Cortex of kidney (tissue), 1 donor: ENCODE measurements at places on chromosomes 7 and 10.

GRCh38 chr7:98802088-98802780 lies 67.6 kb downstream of the TMEM130 start:
- DNase-seq: no peak

DNA sequence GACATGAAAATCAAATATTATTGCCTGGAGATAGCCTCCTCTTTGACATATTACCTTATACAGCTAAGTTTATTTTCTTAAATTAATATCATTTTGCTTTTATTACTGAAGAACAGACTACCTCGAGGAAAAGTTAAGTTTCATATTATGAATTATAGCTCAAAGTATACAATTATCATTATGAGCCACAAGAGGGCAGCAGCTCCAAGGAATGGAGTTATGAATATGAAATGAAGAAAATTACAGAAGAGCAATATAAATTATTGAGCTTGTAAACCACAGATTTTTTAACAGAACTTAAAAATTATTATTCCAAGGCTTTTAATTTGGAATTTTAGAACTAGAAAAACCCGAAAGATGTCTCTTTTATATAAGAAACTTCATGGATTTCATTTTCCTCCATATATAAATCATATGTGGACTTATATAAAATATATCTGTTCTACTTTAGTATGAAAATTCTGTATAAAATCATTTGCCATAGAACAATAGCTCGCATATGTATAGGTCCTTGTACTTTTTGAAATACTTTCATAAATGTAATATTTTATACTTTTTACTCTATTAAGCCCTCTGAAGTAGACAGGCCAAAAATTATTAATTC lies 40.1 kb downstream of the IQUB start:
- DNase-seq: no peak

DNA sequence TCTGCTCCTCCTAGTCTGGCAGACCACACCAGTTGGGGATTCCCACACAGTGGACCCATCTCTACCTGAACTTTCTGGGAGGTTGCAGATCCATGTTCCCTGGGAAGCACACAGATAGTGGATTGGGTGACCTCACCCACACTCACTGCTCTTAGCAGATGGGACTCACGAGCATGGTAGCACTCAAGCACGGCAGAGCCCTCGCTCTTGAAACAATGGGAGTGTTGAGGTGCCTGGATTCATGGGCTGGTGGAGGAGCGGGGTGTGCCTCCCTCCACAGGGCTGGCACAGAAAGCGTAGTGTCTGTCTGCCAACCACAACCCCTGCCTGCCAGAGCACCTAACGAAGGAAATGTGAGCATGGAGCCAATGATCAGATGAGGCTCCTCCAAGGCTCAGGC lies 568.0 kb downstream of the POM121L12 start:
- DNase-seq: no peak

DNA sequence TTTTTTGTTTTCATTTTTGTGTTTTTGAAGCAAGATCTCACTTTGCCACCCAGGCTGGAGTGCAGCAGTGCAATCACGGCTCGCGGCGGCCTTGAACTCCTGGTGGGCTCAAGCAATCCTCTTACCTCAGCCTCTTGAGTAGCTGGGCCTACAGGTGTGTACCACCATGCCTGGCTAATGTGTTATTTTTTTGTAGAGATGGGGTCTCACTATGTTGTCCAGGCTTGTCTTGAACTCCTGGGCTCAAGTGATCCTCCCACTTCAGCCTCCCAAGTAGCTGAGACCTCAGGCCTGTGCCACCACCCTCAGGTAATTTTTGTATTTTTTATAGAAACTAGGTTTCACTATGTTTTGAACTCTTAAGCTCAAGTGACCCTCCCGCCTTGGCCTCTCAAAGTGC lies 14.8 kb downstream of the PRKRIP1 start:
- DNase-seq: no peak

DNA sequence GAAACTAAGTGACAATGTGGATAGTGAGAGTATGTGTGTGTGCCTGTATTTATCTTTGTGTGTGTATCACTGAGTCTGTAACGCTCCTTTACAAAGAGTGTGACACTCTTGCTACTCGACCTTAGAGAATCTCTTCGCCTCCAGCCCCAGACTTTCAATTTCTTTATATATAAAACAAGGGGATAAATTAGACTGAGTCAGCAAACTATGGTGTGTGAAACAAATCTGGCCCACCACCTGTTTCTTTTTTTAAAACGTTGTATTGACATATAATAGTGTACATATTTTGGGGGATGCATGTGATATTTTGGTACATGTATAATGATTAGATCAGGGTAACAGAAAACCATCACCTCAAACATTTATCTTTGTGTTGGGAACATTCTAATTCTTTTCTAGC lies 240.5 kb downstream of the KCNMA1 start:
- no peak for DNase-seq

DNA sequence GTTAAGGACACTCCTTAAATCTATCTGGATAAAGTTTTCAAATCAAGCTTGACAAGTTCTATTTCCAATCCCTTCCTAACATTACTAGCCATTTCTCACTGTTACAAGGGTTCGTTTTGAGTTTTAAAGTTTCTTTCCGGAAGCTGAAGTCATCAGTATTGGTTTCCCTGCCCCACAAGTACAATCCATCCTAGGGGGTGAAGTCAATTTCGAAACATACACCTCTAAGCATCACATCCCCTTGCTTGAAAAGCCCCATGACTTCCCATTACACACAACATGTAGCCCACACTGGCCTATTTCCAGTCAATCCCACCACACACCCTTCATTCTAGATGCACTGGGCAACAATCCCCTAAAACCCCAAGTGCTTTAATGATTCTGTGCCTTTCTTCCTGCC lies 13.0 kb downstream of the DPY19L1 start:
- no peak for DNase-seq

GRCh38 chr7:42096681-42097561 lies 140.1 kb downstream of the GLI3 start:
- no peak for DNase-seq

DNA sequence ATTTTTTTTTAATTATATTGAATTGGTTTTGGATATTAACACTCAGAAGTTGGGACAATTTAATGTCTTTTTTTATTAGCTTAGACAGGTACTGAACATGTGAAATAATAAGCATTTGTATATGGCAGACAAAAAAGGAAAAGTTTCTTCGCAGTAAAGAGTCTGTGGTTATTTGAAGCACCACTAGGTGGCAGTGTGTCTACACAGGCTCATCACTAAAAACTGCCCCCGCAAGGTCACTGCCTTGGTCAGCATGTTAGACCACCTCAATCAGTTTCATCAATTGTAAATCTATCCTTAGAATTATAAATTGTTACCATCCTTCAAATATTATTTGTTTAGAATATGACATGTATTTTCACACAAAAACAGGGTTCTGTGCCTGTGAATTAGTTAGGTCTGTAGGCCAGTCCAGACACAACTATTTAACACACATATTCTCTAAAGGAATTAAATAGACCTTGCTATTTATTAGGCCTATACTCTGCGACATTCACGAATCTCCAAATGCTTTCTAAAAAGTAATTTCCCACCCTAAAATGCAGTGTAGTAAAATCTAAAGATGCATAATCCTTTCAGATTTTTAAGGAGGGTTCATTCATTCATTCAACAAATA lies 17.0 kb downstream of the PNLIPRP3 start:
- no peak for DNase-seq

DNA sequence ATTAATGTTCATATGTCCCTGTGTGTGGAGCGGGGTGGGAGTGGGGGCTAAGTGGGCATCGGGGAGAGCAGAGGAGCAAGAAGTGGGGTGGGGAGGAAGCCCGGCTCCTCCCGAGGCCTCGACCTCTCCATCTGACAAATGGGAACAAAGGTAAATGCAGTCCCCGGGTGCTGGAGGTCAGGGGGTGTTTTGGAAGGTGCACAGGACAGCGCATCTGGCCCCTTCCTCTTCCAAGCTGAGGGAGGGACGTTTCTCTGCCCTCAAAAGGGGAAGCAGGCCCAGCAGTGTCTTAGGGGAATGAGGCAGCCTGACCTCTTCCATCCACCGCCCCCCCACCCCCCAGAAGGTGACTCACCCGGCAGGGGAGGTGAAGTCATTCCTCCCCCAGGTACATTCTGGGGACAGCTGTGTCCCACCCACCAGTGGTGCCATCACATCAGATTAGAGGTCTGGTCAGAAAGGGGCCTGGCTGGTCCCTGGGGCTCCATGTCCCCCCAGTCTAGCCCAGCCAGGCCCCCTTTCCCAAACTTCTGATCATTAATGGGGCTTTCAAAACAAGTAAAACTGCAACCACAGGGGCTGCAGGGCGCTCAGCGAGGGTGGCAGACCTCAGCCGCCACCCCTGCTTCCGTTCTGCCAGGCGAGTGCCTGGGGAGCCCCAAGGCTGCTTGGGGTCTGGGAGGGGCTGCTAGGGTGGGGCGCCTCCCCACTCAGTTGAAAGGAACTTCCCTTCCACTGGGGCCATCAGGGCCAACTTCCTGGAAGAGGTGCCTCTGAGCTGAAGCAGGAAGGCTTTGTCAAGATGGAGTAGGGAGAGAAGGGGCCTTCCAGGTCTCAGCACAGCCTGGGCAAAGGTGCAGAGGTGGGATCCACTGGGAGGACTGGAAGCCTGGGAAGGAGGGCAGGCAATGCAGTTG lies 10.8 kb downstream of the LFNG start:
- DNase-seq: no peak

GRCh38 chr10:121462955-121463354 lies 135.3 kb downstream of the FGFR2 start:
- no peak for DNase-seq

DNA sequence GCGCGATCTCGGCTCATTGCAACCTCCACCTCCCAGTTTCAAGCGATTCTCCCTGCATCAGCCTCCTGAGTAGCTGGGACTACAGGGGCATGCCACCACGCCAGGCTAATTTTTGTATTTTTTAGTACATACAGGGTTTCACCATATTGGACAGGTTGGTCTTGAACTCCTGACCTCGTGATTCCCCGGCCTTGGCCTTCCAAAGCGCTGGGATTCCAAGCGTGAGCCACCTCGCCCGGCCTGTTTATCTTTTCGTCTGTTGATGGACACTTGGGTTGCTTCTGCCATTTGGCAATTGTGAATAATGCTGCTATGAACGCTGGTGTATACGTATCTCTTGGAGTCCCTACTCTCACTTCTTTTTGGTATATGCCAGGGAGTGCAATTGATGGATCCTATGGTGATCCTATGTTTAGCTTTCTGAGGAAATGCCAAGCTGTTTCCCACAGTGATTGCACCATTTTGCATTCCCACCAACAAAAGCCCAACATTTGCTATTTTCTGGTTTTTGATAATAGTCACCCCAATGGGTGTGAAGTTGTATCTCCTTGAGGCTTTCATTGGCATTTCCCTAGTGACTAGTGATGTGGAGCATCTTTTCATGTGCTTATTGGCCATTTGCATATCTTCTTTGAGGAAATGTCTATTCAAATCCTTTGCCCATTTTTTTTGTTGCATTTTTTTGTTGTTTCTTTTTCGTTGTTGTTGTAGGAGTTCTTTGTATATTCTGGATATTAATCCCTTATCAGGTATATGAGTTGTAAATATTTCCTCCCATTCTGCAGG lies 3.5 kb downstream of the ANTXRL start:
- no peak for DNase-seq

DNA sequence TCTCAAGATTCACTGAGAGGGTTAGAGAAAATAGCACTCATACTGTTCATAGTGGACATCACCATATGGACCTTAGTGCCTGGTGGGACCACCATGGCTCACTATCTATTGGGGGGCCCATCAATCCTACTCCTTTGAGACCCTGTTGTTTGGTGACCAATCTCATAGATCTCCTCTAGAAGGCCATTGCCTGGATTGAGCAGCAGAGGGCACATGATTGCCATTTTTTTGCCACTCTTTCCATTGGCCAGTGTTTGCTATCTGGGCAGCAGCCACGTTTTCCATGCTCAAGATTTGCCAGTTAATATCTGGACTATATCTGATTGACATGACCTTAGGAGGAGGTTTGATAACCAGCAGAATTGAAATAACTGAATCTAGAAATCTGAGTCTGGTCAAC lies 244.5 kb downstream of the ITGB1 start:
- no peak for DNase-seq

DNA sequence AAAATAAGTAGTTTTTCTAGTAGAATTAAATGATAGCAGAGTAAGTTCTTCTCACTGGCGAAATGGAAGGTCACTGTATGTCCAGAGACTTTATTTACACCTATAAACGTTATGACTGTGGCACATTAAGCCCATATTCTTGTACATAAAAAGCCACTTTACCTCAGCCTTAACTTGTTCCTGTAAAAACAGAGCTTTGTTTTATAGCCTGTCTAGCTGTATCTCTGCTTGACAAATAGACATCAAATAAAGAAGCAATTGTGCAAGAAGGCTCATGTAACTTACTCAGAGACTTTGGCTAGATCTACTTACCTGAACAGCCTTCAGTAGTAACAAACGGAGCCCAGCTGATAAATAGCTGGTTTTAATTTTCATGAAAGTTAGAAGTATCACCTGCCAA lies 324.1 kb upstream of the BMPER start:
- no peak for DNase-seq

- DNase-seq: no peak
These were observed at the start of gene ACTA2 for GRCh38 chr10:88952647-88953111. Gene ACTA2 (minus strand): TSS chr10:88952773. CDS start chr10:88948930, 3,843 bp downstream.
